ENCODE measurements at places on chromosomes 16 and 17.

GRCh38 chr16:30557707-30557956, 542 bp downstream of the ZNF764 start:
- no peak for DNase-seq

GRCh38 chr16:55379876-55380390, 55.9 kb downstream of the IRX6 start:
- DNase-seq = no peak

GRCh38 chr16:70678898-70679670, 6.8 kb downstream of the MTSS2 start:
- no peak for DNase-seq

GRCh38 chr16:85565801-85566526, 47.2 kb upstream of the GSE1 start:
- no peak for DNase-seq

DNA sequence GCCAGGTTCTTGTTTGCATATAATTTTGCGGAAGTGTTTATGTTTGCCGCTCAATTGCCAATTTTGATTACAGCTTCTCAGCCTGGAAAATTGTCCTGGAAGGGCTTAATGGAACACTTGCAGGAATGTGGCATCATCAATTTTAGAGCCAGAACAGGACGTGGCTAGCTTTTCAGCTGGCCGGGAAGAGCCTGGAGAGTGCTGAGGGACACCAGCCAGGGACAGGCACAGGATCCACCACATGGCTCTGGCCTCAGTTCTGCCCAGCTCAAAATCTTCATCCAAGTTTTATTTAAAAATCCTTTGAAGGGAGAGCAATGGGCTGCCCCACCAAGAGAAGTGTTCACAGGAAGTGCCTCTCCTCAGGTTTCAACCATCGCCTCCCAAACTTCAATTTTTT, 287.2 kb upstream of the HSBP1 start:
- DNase-seq = no peak

DNA sequence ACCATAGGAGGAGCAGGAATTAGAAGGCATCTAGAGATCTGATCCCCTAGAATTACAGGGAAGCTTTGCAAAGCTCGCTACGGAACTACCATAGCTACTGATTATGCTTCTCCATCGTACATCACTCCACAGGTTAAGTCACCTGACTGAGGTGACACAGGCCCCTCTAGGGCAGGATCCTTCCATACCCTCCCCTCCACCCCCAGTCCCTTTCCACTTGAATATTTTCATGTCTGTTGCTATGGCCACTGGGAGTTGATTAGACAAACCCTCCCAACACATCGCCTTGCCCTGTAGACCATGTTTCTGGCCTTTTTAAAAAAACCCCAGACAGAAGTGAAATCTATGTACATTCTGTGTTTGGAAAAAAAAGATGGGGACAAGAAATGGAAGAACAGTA, 287.1 kb downstream of the SOX9 start:
- no peak for DNase-seq

DNA sequence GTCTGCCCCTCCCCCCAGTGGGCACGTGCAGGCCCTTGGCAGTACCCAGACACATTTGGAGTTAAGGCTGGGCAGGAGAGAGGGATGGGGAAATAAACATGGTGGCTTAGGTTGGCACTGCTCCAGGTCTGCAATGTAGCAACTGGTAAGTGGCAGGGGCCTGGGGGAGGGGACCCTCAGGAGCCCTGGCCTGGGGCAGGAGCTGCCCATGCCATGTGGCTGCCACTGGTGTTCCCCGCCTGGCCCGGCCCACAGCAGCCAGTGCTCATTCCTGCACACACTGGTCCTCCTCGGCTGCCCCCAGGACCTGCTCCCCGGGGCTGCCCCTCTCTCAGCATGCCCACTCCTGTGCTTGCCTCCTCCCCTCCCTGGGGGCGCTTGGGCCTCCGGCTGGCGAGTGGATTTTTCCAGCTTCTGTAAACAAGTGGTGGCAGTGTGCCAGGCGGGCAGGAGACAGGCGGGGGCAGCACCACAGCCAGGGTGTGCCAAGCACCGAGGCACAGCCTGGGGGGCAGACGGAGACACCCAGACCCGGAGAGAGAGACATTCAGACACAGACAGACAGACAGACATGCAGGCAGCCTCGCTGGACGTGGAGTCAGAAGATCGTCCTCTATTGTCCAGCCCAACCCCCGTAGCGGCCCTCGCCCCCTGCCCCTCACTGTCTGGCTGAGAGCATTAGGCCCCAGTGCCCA, 9.4 kb downstream of the THRA start:
- no peak for DNase-seq

GRCh38 chr17:28926786-28927185, 23.9 kb upstream of the DHRS13 start:
- no peak for DNase-seq

GRCh38 chr17:43608313-43608712, 53.4 kb downstream of the MEOX1 start:
- no peak for DNase-seq

GRCh38 chr17:73308017-73308823, 3.6 kb downstream of the CDC42EP4 start:
- no peak for DNase-seq

DNA sequence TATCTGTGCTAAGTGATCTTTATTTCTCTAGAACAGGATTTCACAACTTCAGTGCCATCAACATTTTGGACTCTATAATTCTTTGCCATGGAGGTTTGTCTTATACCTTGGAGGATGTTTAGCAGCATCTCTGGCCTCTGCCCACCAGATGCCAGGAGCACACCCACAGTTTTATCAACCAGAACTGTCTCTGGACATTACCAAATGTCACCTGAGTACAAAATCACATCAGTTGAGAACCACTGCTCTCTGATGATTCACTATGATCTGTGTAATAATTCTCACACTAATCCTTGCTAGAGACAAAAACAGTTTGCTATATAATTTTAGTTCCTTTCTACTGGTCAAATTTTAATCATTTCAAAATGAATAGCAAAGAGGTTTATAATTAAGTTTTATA, 102.8 kb upstream of the AMZ2 start:
- DNase-seq = no peak

GRCh38 chr16:20853981-20854620, 46.1 kb downstream of the DCUN1D3 start:
- no peak for DNase-seq

GRCh38 chr16:47719713-47720112, 258.6 kb downstream of the PHKB start:
- DNase-seq = no peak

GRCh38 chr16:83490073-83490472, 317.7 kb upstream of the HSBP1 start:
- DNase-seq = no peak

GRCh38 chr17:27573548-27573947, 57.4 kb upstream of the LGALS9 start:
- no peak for DNase-seq

DNA sequence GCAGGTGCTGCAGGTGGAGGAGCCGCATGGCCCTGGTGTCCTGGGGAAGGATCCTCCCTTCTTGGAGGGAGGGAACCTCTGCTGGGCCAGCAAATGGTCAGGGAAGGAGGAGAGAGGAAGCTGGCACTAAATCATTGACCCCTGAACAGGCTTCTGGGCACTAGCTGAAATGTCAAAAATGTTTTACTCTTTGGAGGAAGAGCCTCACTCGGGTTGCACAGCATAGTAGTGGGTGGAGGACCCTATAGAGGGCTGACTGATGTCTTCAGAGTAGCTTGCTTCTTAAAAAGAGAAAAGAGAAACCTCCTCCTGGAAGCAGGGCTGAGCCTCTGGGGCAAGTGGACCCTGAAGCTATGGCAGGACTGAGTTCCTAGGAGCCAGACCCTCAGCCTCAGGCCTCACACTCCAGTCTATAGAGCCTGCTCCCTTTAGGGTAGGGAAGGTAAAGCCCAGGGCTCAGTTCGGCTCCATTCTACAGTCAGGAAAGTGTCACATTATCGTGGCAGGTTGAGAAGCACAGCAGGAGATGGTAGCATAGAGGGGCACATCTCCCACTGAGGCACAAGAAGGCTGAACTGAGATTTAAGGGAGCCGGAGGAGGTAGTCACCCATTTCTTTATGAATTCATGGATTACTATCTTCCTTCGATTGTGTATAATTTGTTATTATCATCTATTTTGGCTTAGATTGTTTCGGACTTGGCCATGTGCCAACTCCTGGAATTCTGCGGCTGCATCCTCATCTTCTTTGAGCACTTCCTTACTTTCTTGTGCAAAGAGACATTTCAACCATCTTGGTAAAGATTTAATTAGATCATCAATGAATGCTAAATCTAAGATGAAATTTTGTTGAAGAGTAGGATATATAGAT, 7.3 kb upstream of the CUEDC1 start:
- no peak for DNase-seq

GRCh38 chr17:76014925-76015261, 12.2 kb downstream of the EVPL start:
- DNase-seq = no peak

DNA sequence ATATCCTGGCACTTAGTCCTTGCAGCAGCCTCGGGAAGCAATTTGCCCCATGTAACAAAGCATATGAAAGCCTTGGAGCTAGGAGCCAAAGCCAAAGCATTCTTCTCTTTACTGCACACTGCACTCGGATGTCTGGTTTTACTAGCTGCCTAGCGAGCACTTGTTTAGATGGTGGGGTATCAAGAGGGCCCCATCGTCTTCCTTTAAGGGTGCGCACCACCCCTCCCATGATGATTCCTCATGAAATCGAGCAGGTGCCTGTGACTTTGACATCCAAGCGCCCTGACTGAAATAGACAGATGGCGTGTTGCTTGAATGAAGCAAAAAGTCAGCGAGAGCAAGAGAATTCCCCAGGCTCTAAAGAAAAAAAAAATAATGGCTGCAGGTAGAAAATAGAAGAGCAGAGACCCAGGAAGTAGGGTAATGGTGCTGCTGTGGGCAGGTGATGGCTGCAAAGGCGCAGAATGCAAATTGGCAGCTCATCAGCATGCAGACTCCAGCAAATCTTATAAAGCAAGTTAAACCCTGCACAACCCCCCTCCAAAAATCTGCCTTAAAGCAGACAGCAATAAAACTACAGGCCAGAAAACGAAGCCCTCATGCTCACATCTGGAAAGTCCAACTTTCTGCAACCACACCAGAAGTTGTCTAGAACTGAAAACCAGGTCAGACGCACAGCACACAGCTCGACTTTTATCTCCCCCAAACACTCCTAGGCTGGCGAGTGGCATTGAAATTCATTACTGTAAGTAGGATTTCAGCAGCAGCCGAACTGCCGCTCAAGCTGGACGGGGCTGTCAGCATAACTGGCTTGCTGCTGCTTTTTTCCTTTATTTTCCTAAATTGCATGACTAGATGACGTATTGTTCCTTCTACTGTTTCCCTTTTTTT, 384.3 kb downstream of the RBFOX1 start:
- DNase-seq = no peak

DNA sequence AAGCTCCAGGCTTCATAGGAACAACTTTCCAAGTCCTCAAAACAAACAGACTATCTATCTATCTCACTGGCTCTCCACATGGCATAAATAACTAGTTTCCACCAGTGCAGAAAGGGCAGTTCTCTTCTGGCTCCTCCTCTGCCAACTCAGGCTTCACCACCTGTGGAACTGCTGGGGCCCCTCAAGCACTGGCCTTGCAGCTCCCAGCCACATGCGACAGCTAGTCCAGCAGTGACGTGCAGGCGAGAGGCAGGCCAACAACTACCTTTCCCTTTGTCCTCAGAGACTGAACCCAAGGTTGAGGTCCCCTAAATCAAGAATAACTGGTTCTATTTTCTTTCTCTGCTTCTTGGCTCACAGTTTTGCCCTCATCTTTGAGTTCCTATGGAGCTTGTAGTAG, 137.6 kb downstream of the AATF start:
- DNase-seq = no peak

DNA sequence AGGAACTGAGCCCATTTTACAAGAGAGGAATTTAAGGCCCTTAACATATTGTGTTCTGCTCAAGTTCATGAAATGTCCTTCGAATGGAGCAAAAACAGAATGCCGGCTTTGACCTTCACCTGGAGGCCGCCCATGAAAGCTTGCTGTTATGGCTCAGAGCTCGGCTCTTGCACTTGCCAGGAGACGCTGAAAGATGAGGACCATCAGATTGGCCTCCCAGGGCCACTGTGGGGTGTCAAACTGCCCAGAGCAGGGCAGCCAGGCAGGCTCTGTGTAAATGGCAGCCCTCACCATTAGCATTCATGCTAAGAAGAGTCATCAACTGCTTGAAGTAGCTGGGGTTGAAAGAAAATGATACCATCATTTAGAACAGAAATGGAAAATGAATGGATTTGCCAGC, 39.3 kb downstream of the IL21R start:
- no peak for DNase-seq

DNA sequence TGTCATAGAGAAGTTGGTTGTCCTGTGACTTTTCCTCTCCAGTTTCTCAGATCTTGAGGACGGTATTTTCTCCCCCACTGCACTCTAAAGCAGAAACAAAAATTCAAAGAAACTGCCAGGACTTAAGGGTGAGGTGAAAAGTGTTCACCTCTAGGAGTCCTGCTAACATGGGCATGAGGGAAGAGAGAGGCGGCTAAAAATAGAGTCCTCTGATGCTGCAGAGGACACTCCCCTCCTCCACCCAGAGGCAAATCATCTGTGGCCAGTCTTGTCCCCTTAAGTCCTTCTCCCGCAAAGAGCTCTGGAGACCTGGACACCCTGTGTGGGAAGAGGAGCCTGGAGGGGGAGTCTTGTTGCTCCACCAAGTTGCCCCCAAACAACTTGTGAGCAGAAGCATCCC, 4.7 kb upstream of the DDX19A start:
- DNase-seq = no peak

DNA sequence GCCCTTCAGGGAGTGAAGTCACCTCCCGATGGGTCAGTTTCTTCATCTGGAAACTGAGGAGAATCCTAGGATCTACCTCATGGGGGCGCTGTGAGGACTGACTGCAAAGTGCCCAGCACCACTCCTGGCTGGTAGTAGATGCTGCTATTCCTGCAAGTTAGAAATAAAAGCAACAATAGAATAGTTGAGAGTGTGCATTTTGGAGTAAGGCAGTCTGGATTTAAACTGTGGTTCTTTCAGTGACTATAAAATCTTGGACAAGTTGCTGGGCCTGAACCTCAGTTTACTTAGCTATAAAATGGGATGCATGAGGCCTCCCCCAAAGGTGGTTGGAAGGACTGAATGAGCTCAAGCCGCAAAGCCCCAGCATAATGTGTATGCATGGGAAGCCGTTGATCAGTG, 70.6 kb downstream of the CYB5B start:
- no peak for DNase-seq

DNA sequence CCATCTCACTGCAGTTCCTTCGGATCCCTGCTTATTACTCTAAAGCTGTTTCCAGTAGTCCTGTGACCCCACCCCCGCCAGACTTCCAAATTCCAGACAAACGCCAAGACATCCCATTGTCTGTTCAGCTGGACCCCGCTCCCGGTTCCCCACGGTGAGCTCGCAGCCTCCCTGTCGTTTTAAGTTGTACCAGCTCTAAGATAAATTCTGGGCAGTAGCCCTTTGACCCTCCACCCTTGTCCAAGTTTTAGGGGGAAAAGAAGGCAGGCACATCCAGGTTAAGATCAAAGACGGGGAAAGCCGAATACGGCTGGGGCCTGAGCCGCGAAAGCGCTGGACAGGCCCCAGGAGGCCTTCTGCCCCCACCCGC, 589 bp downstream of the ARL6IP1 start:
- DNase-seq = no peak

GRCh38 chr17:65523411-65523810, 38.0 kb downstream of the AXIN2 start:
- DNase-seq = no peak

- DNase-seq = no peak
Observed at GRCh38 chr16:8493972-8494371, 96.3 kb downstream of the TMEM114 start.

All from stimulated activated CD8-positive, alpha-beta memory T cell treated with anti-CD3 and anti-CD28 coated beads, Interleukin-12 subunit alpha, Interleukin-12 subunit beta, amount 100 ng/mL, for 1 hour (primary cell).